Right lung (tissue), 10 donors: ENCODE measurements at places on chromosomes 2 and 18.
A peak's percentile ranks its signal among the peaks of the same experiment; 100 is the strongest.

DNA sequence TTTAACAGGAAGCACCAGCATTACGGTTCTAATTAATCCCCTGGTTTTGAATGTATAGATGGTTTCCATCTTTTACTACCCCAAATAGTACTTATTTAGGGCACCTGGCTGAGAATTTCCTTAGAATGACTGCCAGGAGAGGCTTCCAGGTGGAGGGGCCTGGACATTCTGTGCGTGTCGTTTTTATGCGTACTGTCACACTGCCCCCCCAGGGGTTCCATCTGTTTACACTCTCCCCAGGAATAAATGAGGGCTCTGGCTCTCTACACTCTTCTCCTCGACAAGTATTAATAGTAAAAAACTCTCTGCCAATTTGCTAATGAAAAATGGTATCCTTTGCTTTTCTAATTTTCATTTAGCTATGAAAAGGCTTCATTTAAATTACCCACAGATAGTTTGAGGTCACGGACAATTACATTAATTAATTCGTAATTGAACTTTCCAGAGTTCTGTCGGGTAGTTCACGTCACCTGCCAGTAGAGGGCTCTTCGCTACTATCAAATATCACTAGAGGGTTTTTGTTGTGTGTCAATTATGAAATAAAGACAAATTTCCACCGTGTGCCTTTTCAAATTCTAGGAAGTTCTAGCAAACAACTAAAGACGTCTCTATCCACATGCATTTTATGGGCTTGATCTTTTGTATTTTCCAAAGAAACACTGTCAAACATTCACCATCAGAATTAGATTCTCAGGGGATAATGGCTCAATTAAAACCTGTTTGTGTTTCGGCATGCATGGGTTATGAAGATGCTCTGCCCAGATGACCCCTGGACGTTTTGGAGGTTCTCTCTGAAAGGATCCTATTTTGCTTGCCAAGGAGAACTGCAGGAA is 88.8 kb upstream of the ASB18 start:
- no peak for DNase-seq

- DNase-seq = no peak
Observed at GRCh38 chr18:32974421-32975162, 201.8 kb upstream of the KLHL14 start.

DNA sequence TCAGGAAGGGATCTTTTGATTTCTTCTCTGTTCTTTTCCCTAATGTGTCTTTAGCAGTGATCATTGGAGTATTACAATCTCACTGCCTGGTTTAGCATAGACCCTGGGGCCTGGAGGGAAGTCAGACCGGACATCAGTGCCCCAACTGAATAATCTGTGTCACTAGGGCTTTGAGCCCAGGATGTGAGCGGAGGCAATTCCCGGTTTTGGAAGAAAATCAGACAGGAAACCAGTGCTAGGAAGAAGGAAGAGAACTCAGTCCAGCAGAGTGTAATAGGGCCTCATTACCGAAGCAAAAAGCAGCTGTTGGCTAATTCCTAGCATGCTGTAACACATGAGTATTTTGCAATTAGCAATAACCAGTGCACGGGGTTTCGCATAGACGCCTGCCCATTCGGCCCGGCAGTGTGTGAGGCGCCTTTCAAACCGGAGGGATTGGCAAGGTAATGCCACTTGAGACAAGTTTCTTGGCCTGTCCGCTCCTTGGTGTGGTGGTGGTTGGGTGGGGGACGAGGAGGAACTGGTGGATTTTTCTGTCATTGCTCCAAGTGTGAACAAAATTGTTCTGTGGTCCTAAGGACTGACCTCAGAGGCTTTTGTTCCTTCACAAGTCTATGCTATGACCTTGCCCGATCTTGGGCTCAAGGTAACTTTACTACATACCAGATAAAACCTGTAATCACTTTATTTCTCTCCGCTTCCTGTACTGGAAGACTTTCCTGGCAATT is 2.8 kb downstream of the FOSL2 start:
- peak; percentile 73 for DNase-seq

DNA sequence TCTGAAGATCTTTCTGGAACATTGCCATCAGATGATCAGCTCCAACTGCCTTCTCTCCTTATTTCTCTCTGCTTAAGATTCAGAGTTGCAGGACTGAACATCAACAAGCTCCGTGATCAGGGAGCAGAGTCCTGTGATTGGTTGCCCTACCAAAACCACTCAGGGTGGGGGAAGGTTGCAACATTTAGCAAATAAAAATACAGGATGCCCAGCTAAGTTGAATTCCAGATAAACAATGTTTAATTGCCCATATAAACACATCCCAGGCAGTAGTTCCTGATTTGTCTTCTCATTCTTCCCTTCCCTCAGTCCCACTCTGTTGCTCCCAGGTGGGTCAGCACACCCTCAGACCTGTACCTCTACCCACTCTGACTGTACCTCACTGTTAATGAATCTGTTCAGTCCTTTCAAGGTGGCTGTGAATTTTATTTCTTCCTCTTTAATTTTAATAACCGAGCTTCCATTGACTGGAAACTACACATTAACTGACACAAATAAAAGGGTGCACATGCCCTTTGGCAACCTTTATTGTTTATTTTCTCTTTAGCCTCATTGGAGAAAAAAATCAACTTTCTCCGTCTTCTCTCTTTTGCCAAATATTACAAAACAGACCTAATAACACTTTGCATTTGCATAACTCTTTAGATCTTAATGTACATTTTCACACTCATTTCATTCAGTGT is 167.1 kb upstream of the PKDCC start:
- no peak for DNase-seq

DNA sequence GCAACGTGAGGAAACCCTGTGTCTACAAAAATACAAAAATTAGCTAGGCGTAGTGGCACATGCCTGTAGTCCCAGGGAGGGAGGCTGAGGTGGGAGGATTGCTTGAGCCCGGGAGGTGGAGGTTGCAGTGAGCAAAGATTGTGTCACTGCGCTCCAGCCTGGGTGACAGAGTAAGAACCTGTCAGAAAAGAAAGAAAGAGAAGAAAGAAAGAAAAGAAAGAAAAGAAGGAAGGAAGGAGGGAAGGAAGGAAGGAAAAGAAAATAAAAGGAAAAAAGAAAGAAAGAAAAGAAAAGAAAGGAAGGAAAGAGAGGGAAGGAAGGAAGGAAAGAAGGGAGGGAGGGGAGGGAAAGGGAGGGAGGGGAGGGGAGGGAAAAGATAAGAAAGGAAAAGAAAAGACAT is 89.9 kb upstream of the HPCAL1 start:
- no peak for DNase-seq

DNA sequence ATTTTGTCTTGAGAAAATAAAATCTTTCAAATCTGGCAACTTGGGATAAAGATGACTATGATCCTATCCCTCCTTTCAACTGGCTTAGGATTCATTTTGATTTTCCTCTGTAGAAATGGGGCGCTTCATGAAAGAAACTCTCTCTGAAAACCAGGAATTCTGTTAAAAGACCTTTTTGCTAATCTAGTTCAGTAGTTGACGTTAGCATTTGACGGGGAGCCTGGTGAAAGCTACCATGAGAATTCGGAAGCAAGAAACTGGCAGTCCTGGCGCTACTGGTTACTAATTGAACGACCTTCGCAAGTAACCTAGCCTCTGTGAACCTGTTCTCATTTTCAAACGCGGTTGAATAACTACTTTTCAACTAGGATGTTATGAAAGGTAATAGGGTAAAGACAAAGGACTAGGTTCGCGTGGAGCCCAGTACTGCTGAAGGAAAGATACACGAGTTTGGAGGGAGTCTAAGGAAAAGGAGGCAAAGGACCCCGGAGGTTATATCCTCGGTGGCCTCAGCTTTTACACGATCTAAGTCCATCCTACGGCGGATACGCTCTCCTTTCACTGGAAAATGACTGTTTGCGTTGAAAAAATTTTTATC is 604 bp upstream of the STK11IP start:
- DNase-seq = no peak

DNA sequence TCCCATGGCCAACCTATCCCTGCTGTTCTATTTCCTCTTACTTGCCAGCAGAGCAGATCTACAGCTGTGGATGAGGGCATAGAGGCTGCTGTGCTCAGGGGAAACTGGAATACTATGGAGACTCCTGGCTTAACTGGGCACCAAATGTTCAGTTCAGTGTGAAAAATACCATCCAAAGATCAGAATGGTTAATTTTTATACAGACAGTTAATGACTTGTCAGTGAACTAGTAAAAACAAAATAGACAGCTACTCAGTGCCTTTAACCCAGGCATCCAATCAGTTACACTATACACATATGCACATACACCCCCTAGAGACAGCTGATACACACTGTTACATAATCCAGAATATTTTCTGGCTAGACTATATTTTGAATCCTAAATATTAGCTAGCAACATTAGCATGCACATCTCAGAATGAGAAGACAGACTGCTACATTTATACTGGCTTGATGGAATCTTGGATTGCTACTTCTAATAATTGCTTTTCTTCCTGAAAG is 59.1 kb upstream of the WIPF1 start:
- no peak for DNase-seq

- DNase-seq = peak; percentile 29
Observed at GRCh38 chr2:40421631-40422297, 30.1 kb downstream of the SLC8A1 start.
